Chondrocyte (in vitro differentiated cells): ENCODE measurements at places on chromosomes 13 and 19. TPM values are rescaled to one million over a fixed set of nuclear protein-coding genes. Genes with fewer than 3 reads are reported as not detected.

- no peak overlapping the region for H3K27ac ChIP-seq
- no peak overlapping the region for H3K4me3 ChIP-seq
- H3K36me3 ChIP-seq, result no peaks in the 10 kb centered on the region
- no peak for DNase-seq
- H3K4me1 ChIP-seq, result no peaks in the 10 kb centered on the region
Measured at GRCh38 chr13:38566519-38566918, 120.4 kb upstream of the FREM2 start.

- H3K4me3 ChIP-seq, result no peak overlapping the region
- no peaks in the 10 kb centered on the region for H3K27me3 ChIP-seq
- H3K36me3 ChIP-seq, result no peaks in the 10 kb centered on the region
- H3K4me1 ChIP-seq, result no peaks in the 10 kb centered on the region
- H3K27ac ChIP-seq, result no peak overlapping the region
Measured at GRCh38 chr19:6402837-6403608, 10.1 kb upstream of the GTF2F1 start.

GRCh38 chr13:48485432-48485831, 47.4 kb downstream of the RCBTB2 start:
- DNase-seq, result no peak
- no peak overlapping the region for H3K27ac ChIP-seq
- H3K36me3 ChIP-seq, result peaks cover 17% of the 10 kb centered on the region
- H3K4me3 ChIP-seq, result no peak overlapping the region

DNA sequence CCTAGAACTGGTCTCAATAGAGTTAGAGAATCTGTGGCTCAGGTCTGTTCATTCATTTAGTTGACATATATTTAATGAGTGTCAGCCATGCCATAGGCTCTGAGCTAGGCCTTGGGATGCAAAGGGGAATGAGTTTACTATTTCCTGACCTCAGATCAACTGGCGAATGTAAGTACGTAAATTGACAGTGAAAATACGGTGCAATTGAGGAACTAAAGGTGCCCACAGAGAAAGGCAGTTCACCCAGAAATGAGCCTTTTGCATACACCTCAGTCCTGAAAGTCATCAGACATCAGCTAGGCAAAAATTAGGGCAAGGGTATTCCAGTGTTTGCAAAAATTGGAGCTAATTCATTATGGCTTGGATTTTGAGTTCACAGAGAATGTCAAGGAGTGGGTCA, 20.6 kb upstream of the UPF3A start:
- H3K4me3 ChIP-seq, result no peak overlapping the region
- no peaks in the 10 kb centered on the region for H3K27me3 ChIP-seq
- peaks cover 48% of the 10 kb centered on the region for H3K4me1 ChIP-seq

GRCh38 chr19:5170329-5170745, 170.3 kb downstream of the PTPRS start:
- H3K27me3 ChIP-seq, result no peaks in the 10 kb centered on the region
- peaks cover 19% of the 10 kb centered on the region for H3K4me1 ChIP-seq
- no peak overlapping the region for H3K4me3 ChIP-seq
- H3K27ac ChIP-seq, result peak overlapping the region; percentile 22

Gene ZNF560
- total RNA-seq, result not detected in 3 replicates

Gene SIGLECL1
- not detected in 3 replicates for total RNA-seq

Gene CLEC17A
- not detected in 3 replicates for total RNA-seq
